ENCODE measurements at places on chromosomes 2 and 18. TPM values are rescaled to one million over a fixed set of nuclear protein-coding genes. Genes with fewer than 3 reads are reported as not detected.

GRCh38 chr2:128402911-128403670 is 84.4 kb upstream of the HS6ST1 start:
- DNase-seq, result no peak
- no peaks in the 10 kb centered on the region for H3K4me1 ChIP-seq
- no peak overlapping the region for H3K4me3 ChIP-seq
- H3K36me3 ChIP-seq, result no peaks in the 10 kb centered on the region

The PDCL3 gene
- total RNA-seq, result 26.1 TPM

DNA sequence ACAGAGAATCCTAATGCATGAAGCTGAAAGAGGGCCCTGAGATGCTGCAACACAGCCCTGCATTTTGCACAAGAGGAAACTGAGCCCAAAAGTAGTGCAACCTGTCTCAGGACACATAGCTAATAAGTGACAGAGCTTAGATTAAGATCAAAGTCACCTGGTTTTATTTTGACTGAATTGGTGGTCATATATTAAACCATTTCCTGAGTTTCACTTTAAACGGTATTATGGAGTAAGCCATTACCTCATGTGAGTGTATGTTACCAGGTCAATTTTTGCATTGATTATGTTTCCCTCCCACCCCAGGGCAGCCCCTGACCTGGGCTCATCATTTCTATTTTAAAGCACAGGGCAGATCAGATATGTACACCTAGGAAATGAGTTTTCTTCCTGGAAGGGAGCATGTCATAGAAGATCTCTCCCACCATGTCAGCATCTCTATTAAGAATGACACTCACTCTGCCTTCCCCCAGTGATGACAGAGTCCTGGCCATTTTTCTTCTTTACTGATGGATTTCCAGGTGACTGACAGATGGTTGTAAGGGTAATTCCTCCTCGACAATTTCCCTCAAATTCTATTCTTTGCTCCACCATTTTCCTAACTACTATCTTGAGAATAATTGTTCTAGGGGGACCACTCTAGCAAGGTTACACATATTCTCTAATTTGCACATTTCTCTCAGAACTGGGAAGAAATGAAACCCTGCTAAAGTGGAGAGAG is 441.3 kb upstream of the SLC14A2 start:
- no peak overlapping the region for H3K4me3 ChIP-seq
- H3K27ac ChIP-seq, result no peak overlapping the region
- no peak for DNase-seq
- peaks cover 3% of the 10 kb centered on the region for H3K4me1 ChIP-seq

The CYP20A1 gene
- total RNA-seq, result 24.0 TPM
